A549 (cell line): ENCODE measurements at places on chromosomes 1 and 21. TPM values are rescaled to one million over a fixed set of nuclear protein-coding genes. Genes with fewer than 3 reads are reported as not detected.

The HES2 gene
- polyA plus RNA-seq, result 0.75 to 1.3 TPM (median 0.79 TPM) in 3 replicates

DNA sequence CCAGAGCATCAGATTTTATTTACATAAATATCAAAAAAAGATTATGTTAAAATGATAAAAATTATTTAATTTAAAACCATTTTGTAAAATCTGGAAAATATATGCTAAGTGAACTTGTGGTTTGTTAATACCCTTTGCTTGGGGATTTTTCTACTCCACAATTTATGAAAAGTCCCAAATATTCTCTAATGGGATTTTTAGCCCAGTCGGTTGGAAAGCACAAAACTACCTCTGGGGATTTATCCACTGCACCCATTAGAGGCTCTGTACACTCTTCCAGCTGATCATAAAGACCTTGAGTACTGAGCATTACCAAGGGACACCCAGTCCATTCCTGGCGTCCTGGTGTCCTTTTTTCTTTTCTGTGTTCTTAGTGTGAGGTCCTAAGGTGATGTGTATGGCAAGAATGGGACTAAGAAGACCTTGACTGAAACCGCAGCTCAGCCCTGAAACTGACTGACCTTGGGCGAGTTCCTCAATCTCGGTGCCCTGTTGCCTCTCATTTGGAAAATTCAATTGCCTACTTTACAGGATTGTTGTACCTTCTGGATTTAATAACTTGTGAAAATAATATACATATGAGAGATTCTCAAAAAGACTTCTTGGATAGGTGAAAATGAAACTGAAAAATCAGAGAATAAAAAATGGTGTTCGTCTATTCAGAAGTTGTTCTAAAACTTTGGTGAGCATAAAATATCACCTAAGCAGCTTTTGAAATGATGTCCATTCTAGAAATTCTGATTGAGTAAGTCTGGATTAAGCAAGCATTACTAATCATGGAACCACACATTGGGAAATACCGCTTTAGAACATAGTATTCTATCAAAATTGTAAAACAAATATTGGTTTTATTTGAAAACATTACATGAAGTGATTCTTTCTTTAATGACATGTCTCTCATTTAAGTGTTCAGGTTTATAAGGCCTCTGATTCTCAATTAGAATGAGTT lies 21.5 kb upstream of the SAMSN1 start:
- no peak for DNase-seq

The CGN gene
- 2.3 to 3.0 TPM (median 2.4 TPM) in 3 replicates for polyA plus RNA-seq

- no peak for DNase-seq
Measured at GRCh38 chr1:78483903-78484302, 6.9 kb upstream of the PTGFR start.

DNA sequence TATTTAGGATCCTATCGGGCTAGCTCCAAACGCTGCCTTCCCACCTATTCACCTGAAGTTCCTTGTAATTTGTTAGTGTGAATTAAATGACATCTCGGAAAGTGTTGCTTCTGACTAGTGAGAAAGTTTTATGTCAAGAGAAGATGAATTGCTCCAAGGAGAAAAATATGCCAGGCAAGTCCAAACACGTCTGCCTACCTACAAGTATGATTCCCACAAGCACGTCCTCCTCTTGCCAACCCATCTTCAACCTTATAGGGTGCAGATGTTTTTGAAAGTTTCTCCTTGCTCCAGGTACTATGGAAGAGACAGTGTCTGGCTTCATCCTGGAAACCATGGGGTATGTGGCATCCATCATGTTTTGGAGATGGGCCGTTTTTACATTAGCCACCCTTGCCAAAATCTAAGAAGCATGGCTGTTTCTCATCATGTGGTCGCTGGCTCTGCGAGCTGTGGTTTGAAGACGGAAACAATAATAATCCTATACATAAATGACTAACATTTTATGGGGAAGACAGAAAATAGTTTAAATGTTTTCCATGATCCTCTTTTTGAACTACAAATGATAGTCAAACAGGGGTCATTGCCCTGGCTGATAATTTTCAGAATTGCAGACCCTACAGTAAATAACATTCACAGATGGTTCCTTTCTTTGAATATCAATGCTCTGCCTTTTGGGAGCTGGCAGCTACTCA lies 505.8 kb downstream of the SMYD3 start:
- DNase-seq, result no peak

The USP16 gene
- 23.6 to 27.0 TPM (median 26.5 TPM) in 3 replicates for polyA plus RNA-seq

The ZNHIT6 gene
- polyA plus RNA-seq, result 31.1 to 33.5 TPM (median 31.4 TPM) in 3 replicates

- DNase-seq, result no peak
Measured at GRCh38 chr1:56477164-56478111, 101.9 kb downstream of the PLPP3 start.

DNA sequence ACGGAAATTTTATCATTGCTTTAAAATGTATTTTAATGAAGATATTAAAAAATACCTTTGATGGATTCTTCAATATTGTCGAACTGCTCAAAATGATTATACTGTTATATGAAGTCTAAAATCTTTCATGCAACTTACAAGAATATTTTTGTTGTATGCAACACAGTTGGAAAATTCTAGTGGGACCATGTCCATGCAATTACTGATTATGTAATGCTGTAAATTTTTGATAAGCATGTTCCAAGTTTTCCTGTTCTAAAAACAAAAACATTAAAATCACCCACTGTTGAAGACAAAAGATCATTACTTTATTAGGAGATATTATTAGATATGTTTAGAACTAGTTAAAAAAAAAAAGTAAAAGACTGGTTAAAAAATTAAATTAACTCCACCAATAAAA lies 132.8 kb downstream of the NFIA start:
- DNase-seq, result no peak

The NPHS2 gene
- not detected in 3 replicates for polyA plus RNA-seq

- DNase-seq, result no peak
Measured at GRCh38 chr1:168199056-168199455, 20.3 kb downstream of the TIPRL start.

DNA sequence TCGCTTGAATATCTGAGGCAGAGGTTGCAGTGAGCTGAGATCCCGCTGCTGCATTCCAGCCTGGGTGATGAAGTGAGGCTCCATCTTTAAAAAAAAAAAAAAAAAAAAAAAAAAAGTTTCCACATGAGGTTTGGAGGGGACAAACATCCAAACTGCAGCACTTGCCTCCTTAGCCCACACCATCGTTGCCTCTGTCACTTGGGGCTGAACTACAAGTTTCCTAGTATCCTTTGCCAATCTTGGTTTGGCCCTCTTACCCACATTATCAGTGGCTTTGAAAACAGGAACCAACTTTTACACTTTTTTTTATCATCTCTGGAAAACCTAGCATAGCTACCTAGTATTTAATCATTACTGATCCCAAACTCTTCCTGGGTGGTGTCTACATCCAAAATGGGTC lies 59.2 kb downstream of the CLSTN1 start:
- DNase-seq, result no peak
